ENCODE measurements at places on chromosomes 6 and 20.

DNA sequence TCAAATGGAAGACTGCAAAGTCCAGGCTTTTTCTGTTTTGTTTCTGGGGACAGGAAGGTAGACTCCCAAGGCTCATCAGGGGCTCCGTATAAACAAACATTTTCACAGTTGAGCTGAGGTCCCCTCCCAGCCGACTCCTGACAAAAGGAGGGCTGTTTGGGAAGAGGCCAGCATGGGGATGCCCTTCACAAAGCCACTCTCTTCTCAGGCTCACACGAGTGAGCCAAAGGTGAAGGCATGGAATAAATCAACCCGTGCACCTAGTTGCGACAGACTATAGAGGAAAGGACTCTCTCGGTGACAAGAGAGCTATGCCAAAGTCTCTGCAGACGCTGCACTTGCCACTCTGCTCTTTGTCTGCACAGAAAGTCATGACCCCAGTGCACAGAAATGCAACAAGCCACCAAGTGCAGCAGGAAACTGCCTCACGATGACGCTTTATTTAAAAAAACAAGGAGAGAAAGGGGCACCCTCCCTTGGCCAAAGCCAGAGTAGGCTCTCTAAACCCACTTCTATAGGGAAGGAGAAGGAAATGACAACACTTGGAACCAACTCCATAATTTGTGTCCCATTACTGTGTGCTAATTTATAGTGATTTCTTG lies 21.0 kb downstream of the JAG1 start:
- no peak for DNase-seq

GRCh38 chr6:145069966-145070365 lies 665.4 kb downstream of the EPM2A start:
- no peak for DNase-seq

DNA sequence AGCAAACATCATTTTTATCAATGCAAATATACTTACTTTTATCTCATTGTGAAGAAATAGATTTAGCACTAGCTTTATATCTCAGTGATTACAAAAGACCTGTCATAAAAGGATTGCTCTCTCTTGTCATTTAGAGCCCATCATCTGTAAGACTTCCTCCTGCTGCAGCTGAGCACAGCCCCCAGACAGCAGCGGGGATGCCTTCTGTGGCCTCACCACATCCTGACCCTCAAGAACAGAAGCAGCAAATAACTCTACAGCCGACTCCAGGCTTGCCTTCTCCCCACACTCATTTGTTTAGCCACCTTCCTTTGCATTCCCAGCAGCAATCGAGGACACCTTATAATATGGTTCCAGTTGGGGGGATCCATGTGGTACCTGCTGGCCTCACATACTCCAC lies 127.0 kb upstream of the EDN1 start:
- DNase-seq = no peak

DNA sequence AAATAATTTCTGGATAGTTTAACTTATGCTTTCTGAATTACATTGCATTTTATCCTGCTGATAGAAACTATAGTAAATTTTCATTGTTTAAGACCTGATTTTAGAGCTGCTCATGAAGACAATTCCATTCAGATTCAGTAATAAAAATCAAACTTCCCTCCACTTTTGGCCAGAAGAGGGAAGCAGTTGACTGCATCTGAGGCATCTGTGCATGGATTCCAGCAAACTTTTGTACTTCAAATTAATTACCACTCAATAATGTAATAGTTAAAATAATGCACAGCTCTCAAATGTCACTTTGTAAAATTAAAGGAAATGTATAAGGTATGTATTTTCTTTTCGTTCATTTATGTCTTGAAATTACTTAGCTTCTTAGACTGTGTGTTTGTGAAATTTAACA lies 64.2 kb upstream of the SLC35B3 start:
- no peak for DNase-seq

DNA sequence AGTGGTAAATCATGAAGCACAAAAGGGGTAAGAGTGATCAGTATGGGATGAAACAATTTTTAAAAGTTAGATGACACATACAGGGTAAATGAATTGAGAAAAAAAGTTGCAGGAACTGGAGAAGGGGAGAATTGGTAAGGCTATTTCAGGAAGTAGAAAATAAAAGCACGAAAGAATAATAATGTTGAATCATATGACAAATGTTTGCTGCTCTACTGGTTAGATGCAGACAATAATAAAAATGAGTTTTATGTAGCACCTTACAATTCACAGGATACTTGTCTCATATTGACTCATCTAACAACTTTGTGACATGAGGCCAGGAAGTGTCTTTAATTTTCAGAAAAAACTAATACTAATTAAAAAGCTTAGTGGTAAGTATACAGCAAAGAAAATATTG lies 566.5 kb upstream of the MARCKS start:
- no peak for DNase-seq

DNA sequence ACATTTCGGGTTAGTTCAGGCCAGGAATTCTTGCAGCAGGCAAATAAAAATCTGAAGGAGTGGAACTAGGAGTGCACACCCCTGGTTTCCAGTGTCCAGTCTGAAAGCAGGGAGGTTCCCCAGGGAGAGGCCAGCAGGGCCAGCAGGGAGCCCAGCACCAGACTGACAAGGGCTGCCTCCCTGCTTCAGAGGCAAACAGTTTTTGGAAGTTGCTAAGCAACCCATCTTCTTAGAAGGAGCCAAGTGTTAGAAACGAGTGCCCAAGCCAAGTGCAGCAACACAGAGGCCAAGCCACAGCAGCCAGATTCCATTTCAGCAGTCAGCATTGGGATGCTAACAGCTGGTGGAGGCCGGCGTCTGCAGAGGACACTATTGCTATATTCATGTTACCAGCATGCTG lies 179.1 kb downstream of the SYNDIG1 start:
- DNase-seq = no peak

DNA sequence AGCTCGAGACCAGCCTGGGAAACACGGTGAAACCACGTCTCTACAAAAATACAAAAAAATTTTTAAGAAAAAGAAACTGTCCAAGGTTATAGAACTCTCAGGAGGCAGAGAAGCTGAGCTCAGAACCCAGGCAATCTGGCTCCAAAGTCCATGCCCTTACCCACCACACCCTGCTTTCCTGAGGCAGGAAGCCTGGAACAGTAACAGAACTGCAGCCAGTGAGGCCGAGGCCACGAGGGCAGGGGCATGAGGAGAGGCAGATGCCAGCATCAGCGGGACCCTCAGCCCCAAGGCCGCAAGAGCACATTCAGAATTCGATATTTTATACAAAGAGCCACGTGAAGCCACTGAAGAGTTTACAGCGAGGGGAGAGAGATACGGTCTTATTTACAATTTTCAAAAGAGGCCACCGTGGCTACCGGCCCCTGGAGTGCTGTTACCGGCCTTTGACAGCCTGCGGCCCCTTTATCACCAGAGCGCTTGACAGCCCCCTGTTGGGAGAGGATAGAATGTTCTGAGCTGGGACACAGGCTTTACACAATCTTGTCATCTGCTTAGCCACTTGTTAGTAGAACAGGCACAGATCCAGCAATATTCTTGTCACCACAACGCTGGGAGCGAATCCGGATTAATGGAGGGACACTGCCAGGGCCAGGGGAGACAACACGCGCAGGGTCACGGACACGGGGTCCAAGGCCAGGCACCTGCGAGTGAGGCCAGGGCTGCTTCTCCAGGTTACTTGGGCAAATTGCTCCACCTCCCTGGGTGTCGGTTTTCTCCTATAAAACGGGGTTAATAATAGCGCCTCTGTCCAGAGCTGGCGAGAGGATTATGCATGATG lies 5.6 kb downstream of the SPATA2 start:
- DNase-seq = no peak

DNA sequence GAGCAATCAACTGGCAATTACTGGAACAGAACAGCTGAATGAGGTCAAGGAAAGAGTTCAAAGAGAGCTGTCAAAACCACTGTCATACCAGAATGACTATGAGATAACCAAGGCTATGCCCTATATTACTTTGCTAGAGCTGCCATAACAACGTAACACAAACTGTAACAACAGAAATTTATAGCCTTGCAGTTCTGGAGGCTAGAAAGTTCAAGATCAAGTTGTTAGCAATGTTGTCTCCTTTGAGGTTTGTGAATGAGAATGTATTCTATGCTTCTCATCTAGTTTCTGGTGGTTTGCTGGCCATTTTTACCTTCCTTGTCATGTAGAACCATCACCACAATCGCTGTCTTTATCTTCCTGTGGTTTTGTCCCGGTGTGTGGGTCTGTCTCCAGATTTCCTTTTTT lies 1323.0 kb upstream of the GJE1 start:
- no peak for DNase-seq

DNA sequence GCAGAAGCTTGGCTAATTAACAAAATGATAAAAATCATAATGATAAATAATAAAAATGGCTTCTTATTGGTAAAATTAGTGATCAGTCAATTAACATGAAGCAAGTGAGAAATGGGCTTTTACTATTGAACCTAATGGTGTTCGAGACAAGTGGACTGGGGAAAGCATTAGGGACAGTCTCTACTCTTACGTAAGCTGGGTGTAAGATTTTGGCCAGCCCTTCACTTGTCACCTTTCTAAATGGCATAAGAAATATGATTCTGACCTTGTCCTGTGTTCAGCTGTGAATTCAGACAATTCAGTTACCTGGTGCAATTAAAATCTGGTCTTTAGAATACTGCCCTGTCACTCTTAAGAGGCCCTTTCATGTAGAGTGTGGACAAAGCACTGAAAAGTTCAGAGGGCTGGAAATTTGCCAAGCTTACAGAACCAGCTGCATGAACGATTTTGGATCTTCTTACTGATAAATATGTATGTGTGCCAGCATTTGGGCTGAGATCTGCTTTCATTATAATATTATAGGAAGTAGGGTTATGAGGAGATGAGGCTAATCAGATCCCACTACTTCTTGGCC lies 115.9 kb downstream of the QRSL1 start:
- DNase-seq = no peak

- DNase-seq = no peak
Measured at GRCh38 chr6:148530976-148531375, 188.3 kb downstream of the SASH1 start.

GRCh38 chr20:60785785-60786184 lies 466.3 kb upstream of the CDH4 start:
- DNase-seq = no peak

- DNase-seq = no peak
Measured at GRCh38 chr6:102154176-102154575, 760.7 kb downstream of the GRIK2 start.

- DNase-seq = no peak
Measured at GRCh38 chr6:10398446-10399218, 16.2 kb downstream of the TFAP2A start.

DNA sequence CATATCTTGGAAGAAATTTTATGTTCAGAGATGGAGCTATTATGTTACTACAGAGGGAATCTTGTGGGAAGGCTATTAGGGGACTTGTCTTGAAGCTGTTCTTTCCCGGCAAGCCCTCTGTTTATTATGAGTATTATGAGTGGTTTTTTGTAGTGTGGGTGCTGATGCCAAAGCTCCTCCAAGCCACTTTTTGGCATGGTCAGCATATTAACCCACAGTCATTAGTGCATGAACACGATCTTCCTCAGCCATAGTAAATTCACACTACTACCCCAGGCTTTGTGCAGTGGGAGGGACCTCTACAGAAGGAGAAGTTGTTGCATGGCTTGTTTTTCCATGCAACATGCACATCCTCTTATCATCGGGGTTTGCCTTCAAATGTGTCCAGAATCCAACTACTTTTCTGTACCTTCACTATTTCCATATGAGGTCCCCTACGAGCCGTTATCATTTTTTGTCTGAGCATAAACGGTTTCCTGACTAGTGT lies 6.5 kb upstream of the BMP6 start:
- DNase-seq = no peak

GRCh38 chr20:40489886-40490285 lies 199.2 kb downstream of the MAFB start:
- DNase-seq = no peak

- DNase-seq = no peak
Measured at GRCh38 chr6:43843097-43843645, 73.2 kb downstream of the VEGFA start.

DNA sequence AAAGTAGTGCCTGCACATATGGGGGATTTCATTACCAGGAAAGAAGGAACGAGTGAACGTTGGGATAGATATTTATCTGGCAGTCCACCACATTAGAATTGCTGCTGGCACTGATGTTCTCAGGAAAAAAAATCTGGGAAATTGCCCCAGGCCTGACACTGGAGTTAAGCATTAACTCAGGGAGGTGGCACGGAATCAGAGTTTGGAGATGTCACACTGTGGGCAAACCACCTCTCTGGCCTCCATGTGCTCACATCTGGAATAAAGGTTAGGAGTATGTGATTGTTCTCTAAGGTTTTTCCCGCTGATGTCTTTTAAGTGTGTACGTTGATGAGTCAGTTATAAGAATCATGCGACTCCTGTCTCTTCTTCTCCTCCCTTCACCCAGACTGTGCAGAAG lies 7.9 kb downstream of the TGM3 start:
- DNase-seq = no peak

DNA sequence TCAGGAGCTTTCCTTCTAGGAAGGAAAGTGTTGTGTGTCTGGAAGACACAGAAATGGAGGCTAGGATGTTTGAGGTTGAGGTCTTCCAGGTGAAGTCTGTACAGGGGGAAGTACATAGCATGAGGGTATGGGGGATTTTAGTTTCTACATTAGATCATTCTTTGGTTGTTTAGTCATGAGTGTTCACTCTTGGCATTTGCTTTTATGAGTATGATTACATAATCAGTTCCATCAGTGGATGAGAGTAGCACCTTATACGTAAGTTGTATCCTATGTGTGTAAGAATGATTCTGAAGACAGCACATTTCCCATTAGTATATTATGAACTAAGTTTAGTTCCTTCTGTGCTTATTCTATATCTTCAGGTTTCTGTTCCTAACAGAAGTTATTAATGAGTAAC lies 1.9 kb downstream of the CDYL start:
- DNase-seq = no peak

- DNase-seq = no peak
Measured at GRCh38 chr6:36249536-36249935, 20.3 kb upstream of the PNPLA1 start.

DNA sequence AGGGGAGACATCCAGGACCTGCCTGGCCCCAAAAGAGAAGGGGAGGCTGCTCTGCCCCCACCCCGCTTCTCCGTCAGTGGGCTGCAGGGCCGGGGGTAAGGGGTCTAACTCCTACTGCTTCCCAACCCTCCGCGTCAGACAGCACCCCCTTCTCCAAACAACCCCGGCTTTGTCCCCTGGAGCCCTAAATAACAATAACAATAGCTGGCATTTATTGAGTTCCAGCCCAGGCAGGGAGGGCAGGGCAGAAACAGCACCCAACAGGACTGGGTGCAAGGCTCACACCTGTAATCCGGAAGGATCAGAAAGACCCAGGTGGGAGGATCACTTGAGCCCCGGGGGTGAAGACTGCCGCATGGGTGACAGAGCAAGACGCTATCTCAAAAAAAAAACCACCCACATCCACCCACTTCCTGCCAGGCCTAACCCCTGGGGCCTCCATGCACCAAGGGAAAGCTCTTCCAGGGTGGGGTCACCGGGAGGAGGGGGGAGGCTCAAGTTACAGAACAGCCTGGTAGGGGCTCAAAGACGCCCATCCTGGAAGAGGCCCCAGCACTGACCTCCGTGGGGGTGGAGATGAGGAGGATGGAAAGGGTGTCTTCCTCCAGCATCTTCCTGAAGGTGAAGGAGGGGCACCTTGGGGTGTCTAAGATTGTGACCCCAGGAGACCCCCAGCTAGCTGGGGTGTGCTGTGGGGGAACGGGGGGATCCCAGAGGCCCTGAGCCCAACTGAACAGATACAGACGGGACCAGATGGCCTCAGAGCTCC lies 1.3 kb upstream of the FNDC11 start:
- no peak for DNase-seq

- DNase-seq = no peak
Measured at GRCh38 chr6:33417128-33417902, 592 bp downstream of the CUTA start.
